ENCODE measurements at places on chromosomes 3 and 15.

DNA sequence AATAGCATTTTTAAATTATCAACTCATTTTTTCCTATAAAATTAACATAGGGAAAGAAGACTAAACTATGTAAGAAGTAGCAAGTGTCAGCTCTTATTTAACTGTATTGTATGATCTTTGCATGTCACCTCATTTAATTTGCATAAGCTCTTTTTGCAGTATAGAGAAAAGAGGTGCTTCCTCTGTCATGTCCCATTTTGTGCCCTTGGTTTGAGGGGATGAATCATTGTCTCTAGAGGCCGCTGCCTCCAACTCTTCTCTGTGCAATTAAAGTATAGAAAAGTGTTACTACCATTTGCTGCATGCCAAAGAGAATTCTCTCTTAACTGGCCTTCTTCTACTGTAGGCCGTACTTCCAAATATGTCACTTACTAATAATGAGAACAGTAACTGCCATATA is 93.4 kb downstream of the LRRC28 start:
- no peak overlapping the region for H3K27ac ChIP-seq
- H3K4me3 ChIP-seq: no peak overlapping the region
- no peaks in the 10 kb centered on the region for H3K36me3 ChIP-seq
- no peak for DNase-seq
- no peaks in the 10 kb centered on the region for H3K27me3 ChIP-seq

GRCh38 chr15:29934251-29934650 is 112.0 kb upstream of the TJP1 start:
- no peaks in the 10 kb centered on the region for H3K4me1 ChIP-seq
- peaks cover 46% of the 10 kb centered on the region for H3K27me3 ChIP-seq
- no peak overlapping the region for H3K4me3 ChIP-seq
- no peak for DNase-seq
- no peak overlapping the region for H3K27ac ChIP-seq

- H3K4me3 ChIP-seq: no peak overlapping the region
- H3K27ac ChIP-seq: no peak overlapping the region
- peaks cover 84% of the 10 kb centered on the region for H3K27me3 ChIP-seq
- no peaks in the 10 kb centered on the region for H3K36me3 ChIP-seq
- H3K4me1 ChIP-seq: no peaks in the 10 kb centered on the region
- no peak for DNase-seq
Measured at GRCh38 chr3:187261541-187261969, 30.0 kb downstream of the MASP1 start.

- no peak overlapping the region for H3K4me3 ChIP-seq
- peaks cover 8% of the 10 kb centered on the region for H3K36me3 ChIP-seq
- peaks cover 45% of the 10 kb centered on the region for H3K4me1 ChIP-seq
- DNase-seq: no peak
- peak overlapping the region; percentile 99 for H3K27ac ChIP-seq
- no peaks in the 10 kb centered on the region for H3K27me3 ChIP-seq
Measured at GRCh38 chr15:69457304-69458280, 5.0 kb downstream of the RPLP1 start.

DNA sequence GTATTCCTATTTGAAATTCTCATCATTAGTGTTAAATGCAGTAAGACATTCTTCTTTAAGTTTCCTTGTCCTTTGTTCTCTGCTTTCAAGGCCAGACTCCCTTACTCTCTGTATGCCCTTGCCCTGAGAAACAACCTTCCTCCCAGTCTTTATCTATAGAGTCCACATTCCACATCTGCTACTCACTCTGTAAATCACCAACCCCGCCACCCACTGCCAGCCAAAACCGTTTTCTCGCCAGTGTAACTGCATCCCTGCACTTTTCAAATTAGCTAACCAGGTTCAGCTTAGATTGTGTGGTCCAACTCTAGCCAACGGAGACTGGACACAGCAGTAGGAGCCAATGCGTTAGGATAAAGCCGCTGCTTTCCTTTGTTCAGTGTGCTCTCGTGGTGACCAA is 402.4 kb upstream of the PDZRN3 start:
- H3K36me3 ChIP-seq: no peaks in the 10 kb centered on the region
- H3K4me1 ChIP-seq: no peaks in the 10 kb centered on the region
- no peak overlapping the region for H3K4me3 ChIP-seq
- DNase-seq: no peak
- H3K27me3 ChIP-seq: no peaks in the 10 kb centered on the region

DNA sequence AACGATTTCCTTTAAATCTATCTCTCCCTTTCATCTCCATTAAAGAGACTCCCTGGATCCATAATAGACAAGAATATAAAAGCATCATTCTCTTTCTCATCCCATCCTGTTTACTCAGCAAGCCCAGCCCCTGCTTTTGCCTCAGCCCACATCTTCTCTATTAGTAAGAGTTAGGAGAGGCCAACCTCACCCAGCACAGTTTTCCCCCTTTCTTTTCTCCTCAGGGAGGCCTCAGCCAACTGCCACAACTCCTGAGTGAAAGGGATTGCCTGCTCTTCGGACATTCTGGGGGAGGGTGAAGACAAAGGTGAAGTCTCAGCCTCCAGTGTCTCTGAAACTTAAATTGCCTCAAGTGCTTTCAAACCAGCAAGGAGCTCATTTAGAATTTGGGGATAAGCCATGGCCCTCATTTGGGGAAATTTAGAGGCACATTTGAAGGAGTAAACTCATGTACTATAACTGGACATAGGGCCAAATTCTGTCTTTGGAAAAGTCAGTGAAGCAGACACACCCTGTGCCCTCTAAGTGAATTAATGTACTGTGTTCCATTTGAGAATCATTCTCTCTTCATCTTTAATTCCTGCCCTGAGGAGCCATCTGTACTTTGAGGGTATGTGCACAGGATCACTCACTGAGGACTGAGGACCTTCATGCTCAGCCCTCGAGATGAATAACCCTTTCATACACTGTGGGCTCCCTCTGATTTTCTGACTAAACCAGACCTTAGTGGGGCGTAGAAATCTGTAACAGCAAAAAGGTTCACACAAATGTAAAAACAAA is 82.5 kb downstream of the SOX2 start:
- no peaks in the 10 kb centered on the region for H3K36me3 ChIP-seq
- no peak overlapping the region for H3K4me3 ChIP-seq

DNA sequence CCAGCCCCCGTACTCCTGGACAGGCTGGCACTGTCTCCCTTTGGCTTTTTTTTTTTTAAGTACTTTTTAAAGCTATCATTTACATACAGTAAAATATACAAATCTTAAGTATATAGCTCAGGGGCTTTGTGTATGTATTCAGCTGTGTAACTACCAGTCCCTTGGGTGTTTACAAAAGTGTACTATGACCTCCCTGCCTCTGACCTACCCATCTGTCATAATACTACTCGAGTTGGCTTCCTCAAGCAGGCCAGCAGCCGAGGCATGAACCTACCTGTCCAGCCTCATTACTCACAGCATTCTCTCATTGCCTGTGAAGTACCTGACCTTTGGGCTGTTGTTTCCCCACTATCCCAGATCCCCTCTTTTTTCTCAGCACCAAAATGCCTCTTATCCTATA is 33.2 kb downstream of the ABHD2 start:
- H3K27me3 ChIP-seq: no peaks in the 10 kb centered on the region
- H3K36me3 ChIP-seq: peaks cover 5% of the 10 kb centered on the region
- peaks cover 9% of the 10 kb centered on the region for H3K4me1 ChIP-seq
- H3K4me3 ChIP-seq: no peak overlapping the region
- no peak for DNase-seq

Data from T-helper 17 cell (primary cell).